ENCODE measurements at places on chromosomes 3 and 15. TPM values are rescaled to one million over a fixed set of nuclear protein-coding genes. Genes with fewer than 3 reads are reported as not detected.

TF gene
- 0.30 TPM for total RNA-seq

CNTN3 gene
- not detected for total RNA-seq

GPR149 gene
- not detected for total RNA-seq

TGM5 gene
- total RNA-seq = not detected

GP9 gene
- not detected for total RNA-seq

GOLGA8M gene
- total RNA-seq = 2.8 TPM

HIGD2B gene
- total RNA-seq = not detected

AMIGO3 gene
- total RNA-seq = 1.3 TPM

PLSCR2 gene
- total RNA-seq = not detected

HYAL3 gene
- 3.0 TPM for total RNA-seq

ARGFX gene
- total RNA-seq = not detected

CRYGS gene
- 2.3 TPM for total RNA-seq

SOX14 gene
- not detected for total RNA-seq

ROPN1 gene
- total RNA-seq = not detected

FAM240A gene
- not detected for total RNA-seq

UTS2B gene
- total RNA-seq = not detected

GOLGA8J gene
- total RNA-seq = 0.19 TPM

LTK gene
- 9.9 TPM for total RNA-seq

GRK7 gene
- total RNA-seq = 0.19 TPM

SLCO3A1 gene
- 30.4 TPM for total RNA-seq

IL5RA gene
- 0.59 TPM for total RNA-seq

SERPINI1 gene
- 0.64 TPM for total RNA-seq
